ENCODE measurements at places on chromosomes 2 and 18. TPM values are rescaled to one million over a fixed set of nuclear protein-coding genes. Genes with fewer than 3 reads are reported as not detected.

GRCh38 chr2:197464175-197464574 is 10.8 kb downstream of the COQ10B start:
- no peak overlapping the region for H3K27ac ChIP-seq
- H3K27me3 ChIP-seq: no peaks in the 10 kb centered on the region
- H3K4me3 ChIP-seq: no peak overlapping the region
- no peak for DNase-seq
- peaks cover 8% of the 10 kb centered on the region for H3K4me1 ChIP-seq
- peaks cover 65% of the 10 kb centered on the region for H3K36me3 ChIP-seq

- no peak for DNase-seq
- no peaks in the 10 kb centered on the region for H3K27me3 ChIP-seq
- H3K4me1 ChIP-seq: peaks cover 2% of the 10 kb centered on the region
- H3K27ac ChIP-seq: no peak overlapping the region
- no peaks in the 10 kb centered on the region for H3K36me3 ChIP-seq
Measured at GRCh38 chr2:230137902-230138539, 69.3 kb upstream of the SLC16A14 start.

GRCh38 chr2:185782223-185782769 is 43.7 kb downstream of the FSIP2 start:
- no peak overlapping the region for H3K4me3 ChIP-seq
- H3K36me3 ChIP-seq: no peaks in the 10 kb centered on the region
- no peak overlapping the region for H3K27ac ChIP-seq

The CDKL4 gene
- 3.5 TPM for total RNA-seq

DNA sequence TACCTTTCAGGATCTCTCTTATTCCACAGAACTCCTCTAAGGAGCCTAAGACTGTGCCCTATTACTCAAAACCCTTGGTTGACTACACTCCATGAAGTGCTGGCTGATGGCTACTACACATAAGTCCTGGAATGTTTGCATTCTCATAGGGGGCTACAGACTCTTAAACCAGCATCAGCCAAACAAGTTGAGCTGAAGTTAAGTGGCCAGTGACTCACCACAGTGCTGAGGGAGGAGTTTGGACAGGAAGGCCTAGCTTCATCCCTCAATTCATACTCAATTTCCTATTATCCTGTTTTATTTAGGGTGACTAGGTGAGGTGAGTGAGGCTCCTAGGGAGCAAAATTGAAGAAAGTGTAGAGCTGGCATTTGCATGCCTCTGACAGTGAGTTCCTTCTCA is 246.7 kb downstream of the SMAD2 start:
- H3K4me1 ChIP-seq: no peaks in the 10 kb centered on the region
- H3K36me3 ChIP-seq: no peaks in the 10 kb centered on the region
- H3K27ac ChIP-seq: no peak overlapping the region

The POMC gene
- total RNA-seq: 0.59 TPM

- H3K4me1 ChIP-seq: peaks cover 5% of the 10 kb centered on the region
- no peak overlapping the region for H3K27ac ChIP-seq
- no peaks in the 10 kb centered on the region for H3K36me3 ChIP-seq
- H3K27me3 ChIP-seq: no peaks in the 10 kb centered on the region
Measured at GRCh38 chr2:105504459-105504858, 105.6 kb upstream of the FHL2 start.

GRCh38 chr18:9719421-9719981 is 11.4 kb downstream of the RAB31 start:
- H3K4me3 ChIP-seq: peak overlapping the region; percentile 34
- peaks cover 7% of the 10 kb centered on the region for H3K36me3 ChIP-seq
- DNase-seq: peak; percentile 87
- peak overlapping the region; percentile 68 for H3K27ac ChIP-seq
- no peaks in the 10 kb centered on the region for H3K27me3 ChIP-seq
- peaks cover 20% of the 10 kb centered on the region for H3K4me1 ChIP-seq

- H3K4me3 ChIP-seq: no peak overlapping the region
- DNase-seq: no peak
- peaks cover 28% of the 10 kb centered on the region for H3K4me1 ChIP-seq
- H3K36me3 ChIP-seq: no peaks in the 10 kb centered on the region
- no peak overlapping the region for H3K27ac ChIP-seq
- no peaks in the 10 kb centered on the region for H3K27me3 ChIP-seq
Measured at GRCh38 chr2:163778045-163778781, 42.4 kb upstream of the FIGN start.

- H3K4me1 ChIP-seq: peaks cover 45% of the 10 kb centered on the region
- DNase-seq: peak; percentile 56
- H3K4me3 ChIP-seq: peak overlapping the region; percentile 16
- no peaks in the 10 kb centered on the region for H3K27me3 ChIP-seq
- no peaks in the 10 kb centered on the region for H3K36me3 ChIP-seq
- H3K27ac ChIP-seq: peak overlapping the region; percentile 51
Measured at GRCh38 chr2:88603146-88603545, 24.1 kb downstream of the EIF2AK3 start.

GRCh38 chr2:122886479-122887145 is 1131.2 kb downstream of the TSN start:
- H3K27ac ChIP-seq: no peak overlapping the region
- no peaks in the 10 kb centered on the region for H3K27me3 ChIP-seq
- no peak overlapping the region for H3K4me3 ChIP-seq

DNA sequence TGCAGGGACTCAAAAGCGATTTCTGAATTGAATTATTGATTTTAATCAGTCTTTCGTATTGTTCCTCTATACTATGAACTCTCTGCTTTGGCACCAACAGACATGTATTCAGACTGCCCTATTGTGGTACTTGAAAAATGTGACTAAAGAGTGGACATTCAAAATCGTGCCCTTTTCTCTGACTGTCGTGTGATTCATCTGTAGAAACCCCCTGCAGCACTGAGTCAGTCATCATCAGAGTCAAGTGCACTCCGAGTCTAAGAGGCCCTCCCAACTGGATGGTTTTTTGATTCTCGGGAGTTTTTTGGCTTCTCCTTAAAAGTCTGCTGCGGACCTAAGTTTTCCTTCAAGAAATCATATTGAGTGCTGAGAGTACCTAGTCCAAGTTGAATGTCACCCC is 96.4 kb upstream of the FOSL2 start:
- no peak overlapping the region for H3K4me3 ChIP-seq
- DNase-seq: peak; percentile 66
- H3K27ac ChIP-seq: peak overlapping the region; percentile 53
- peaks cover 62% of the 10 kb centered on the region for H3K4me1 ChIP-seq
- no peaks in the 10 kb centered on the region for H3K36me3 ChIP-seq

The IL36A gene
- not detected for total RNA-seq

All from osteoblast (primary cell).